ENCODE measurements at places on chromosomes 16 and 17. TPM values are rescaled to one million over a fixed set of nuclear protein-coding genes. Genes with fewer than 3 reads are reported as not detected.
A peak's percentile ranks its signal among the peaks of the same experiment; 100 is the strongest.

DNA sequence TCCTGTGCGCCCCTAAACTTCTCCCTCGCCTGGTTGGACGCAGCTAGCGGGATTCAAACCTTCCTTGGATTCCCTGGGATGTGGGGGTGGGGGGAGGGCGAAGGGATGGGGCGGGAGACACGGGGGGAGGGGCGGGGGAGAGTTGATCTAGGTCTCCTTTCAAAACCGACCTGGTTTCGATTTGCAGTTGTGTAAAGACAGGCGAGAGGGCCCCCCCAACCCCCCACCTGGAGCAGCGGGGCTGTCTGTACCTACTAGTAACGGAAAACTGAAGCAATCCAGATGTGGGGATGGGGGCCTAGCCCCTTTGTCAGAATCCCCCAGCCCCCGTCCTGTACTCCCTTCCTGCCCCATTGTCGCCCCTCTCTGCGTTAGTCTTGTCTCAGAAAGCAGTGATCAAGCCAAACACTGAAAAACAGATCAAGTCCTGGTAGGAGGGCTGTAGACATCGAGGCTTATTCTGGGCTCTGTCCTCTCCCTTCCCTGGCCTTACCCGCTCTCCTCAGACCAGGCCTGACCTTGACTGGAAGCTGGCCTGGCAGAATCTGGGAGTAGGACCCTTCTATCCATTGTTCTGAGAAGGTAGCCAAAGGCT is 902 bp downstream of the DLX4 start:
- H3K4me3 ChIP-seq, result no peak overlapping the region
- no peaks in the 10 kb centered on the region for H3K36me3 ChIP-seq
- H3K4me1 ChIP-seq, result peaks cover 6% of the 10 kb centered on the region
- H3K27ac ChIP-seq, result no peak overlapping the region
- DNase-seq, result no peak

DNA sequence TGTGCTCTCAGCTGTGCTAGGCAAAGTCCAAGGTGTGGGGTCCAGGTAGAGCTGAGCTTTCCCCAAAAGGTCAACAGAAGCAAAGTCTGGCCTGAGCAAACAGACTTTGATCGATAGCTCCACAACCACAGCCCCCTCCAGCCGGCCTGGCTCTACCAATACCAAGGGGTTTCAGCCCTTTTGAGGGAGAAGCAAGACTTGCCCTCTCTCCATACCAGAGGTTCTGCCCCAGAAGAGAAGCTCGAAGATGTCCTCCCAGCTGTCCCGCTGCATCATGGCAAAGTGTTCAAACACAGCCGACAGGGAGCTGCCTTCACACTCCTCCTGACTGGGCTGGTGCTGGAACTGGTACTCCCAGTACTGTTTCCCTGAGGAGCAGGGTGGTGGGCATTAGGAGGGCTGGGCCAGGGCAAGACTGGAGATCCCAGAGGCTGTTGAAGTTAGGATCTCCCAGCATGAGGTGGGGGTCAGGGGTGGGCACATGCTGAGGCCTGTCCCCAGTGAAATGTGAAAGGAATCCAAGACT is 1.7 kb downstream of the VTN start:
- no peak for DNase-seq
- H3K4me3 ChIP-seq, result no peak overlapping the region
- no peak overlapping the region for H3K27ac ChIP-seq
- no peaks in the 10 kb centered on the region for H3K36me3 ChIP-seq
- H3K4me1 ChIP-seq, result peaks cover 21% of the 10 kb centered on the region

GRCh38 chr16:81453091-81453728 is 8.6 kb downstream of the CMIP start:
- no peaks in the 10 kb centered on the region for H3K27me3 ChIP-seq
- H3K36me3 ChIP-seq, result no peaks in the 10 kb centered on the region
- no peak overlapping the region for H3K27ac ChIP-seq
- peaks cover 24% of the 10 kb centered on the region for H3K4me1 ChIP-seq

DNA sequence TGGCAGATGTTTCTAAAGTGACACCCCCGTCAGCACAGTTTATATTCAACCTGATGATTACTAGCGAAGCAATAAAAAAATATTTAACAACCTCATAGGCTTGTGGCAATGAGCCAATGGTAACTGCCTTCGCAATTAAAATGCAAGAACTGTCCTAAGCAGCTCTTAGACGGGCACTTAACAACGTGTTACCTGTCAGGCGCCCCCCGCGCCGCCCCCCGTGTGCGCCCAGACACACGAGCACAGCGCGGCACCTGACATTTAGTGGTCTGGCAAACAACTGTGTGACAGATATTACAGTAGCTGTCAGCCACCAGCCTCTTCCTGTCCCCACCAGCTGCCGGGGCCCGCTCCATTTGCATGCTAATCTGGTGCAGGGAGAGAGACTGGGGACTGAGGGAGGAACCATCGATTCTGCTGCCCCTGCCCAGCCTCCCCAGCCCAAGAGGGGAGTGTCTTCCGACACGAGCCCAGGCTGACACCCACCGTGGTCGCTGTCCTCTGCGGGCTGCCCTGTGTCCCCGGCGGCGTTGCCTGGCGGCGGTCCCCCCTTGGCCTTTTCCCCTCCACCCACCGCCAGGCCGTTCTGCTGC is 12.7 kb downstream of the NDUFAF8 start:
- H3K27ac ChIP-seq, result no peak overlapping the region
- no peaks in the 10 kb centered on the region for H3K27me3 ChIP-seq
- no peak overlapping the region for H3K4me3 ChIP-seq
- DNase-seq, result no peak

The CD300LG gene
- not detected for total RNA-seq

The HS3ST2 gene
- 1.0 TPM for total RNA-seq

- H3K27ac ChIP-seq, result no peak overlapping the region
- no peak for DNase-seq
- H3K4me3 ChIP-seq, result no peak overlapping the region
- H3K36me3 ChIP-seq, result no peaks in the 10 kb centered on the region
- peaks cover 4% of the 10 kb centered on the region for H3K4me1 ChIP-seq
- H3K27me3 ChIP-seq, result no peaks in the 10 kb centered on the region
These were observed 385.0 kb downstream of the CDH11 start for GRCh38 chr16:64736857-64737256.

The MT1M gene
- total RNA-seq, result not detected

- H3K4me3 ChIP-seq, result no peak overlapping the region
- H3K36me3 ChIP-seq, result no peaks in the 10 kb centered on the region
- H3K4me1 ChIP-seq, result no peaks in the 10 kb centered on the region
- no peak overlapping the region for H3K27ac ChIP-seq
- H3K27me3 ChIP-seq, result no peaks in the 10 kb centered on the region
- DNase-seq, result no peak
These were observed 1568.1 kb upstream of the GOT2 start for GRCh38 chr16:60302261-60302660.

DNA sequence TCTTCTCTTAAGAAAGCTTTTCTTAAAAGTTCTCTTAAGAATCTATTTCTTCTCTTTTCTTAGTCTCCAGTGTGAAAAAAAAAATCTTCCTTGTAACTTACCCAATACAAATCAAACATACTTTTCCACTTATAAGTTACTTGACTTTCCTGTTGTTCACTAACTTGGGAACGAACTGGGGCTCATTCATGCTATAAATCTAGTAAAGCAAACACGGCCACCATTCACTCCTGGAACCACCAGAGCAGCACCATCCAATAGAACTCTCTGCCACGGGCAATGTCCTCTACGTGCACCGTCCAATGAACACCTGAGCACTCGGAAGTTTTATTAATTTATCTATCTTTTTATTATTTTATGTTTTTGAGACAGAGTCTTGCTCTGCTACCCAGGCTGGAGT is 20.8 kb downstream of the SRP68 start:
- no peak overlapping the region for H3K4me3 ChIP-seq
- H3K27ac ChIP-seq, result peak overlapping the region; percentile 0
- peaks cover 37% of the 10 kb centered on the region for H3K4me1 ChIP-seq
- no peaks in the 10 kb centered on the region for H3K27me3 ChIP-seq

DNA sequence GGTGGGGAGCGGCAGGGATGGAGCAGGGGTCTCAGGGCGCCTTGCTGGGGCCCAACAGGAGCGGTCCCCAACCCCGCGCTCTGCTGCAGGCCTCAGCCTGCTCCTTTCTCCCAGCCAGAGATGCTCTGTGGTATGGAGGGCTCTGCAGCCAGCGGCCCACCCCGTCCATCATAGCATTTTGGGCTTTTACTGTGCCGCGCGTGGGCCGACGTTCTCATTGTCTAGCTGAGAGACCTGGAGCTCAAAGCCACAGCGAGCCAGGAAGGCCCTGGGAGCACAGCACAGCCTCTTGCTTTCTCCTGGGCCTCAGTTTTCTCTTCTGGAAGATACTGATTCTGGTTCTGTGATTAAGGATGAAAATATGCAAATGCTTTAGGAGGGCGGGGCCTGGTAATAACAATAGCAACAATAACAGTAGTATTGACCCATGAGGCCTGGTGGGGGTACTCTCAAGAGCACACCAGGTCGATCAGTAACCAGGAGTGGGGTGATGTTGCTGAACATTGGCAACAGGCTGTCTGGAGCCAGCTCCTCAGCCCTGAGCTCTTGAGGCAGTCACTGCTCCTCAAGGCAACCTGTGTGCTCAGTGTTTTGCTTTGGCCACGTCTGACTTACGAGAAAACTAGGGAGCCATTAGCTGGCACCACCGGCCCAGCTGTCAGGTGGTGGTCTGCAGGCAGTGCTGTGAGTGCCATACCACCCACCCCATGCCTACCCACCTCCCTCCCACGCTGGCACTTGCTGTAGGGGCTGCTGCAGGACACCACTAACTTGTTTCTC is 1.1 kb upstream of the RASD1 start:
- DNase-seq, result peak; percentile 5
- peaks cover 19% of the 10 kb centered on the region for H3K4me1 ChIP-seq
- no peaks in the 10 kb centered on the region for H3K36me3 ChIP-seq
- H3K27me3 ChIP-seq, result peaks cover 10% of the 10 kb centered on the region
- H3K4me3 ChIP-seq, result no peak overlapping the region
- no peak overlapping the region for H3K27ac ChIP-seq

DNA sequence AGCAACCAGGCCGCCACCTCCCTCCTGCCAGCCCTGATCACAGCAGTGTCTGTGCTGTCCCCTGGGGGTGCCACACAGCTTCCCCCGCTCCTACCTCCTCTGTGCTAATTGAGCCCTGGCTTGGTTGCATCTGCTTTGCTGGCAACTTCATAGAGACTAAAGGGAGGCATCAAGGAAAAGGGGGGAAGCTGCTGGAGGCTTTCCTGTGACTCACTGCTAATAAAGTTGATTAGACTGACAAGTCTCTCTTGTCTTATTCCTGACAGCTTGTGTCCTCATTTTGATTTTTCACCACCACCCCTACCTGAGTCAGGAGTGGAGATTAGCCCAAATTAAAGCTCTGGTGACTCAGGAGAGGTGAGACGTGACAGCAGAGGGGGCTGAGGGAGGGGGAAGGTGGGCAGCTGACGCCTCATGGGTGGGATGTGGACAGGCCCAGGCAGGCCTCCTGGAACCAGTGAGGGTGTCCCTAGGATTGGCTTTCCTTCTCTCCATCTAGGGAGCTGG is 310.0 kb downstream of the CBLN1 start:
- no peak overlapping the region for H3K4me3 ChIP-seq
- no peaks in the 10 kb centered on the region for H3K36me3 ChIP-seq
- no peaks in the 10 kb centered on the region for H3K4me1 ChIP-seq
- H3K27me3 ChIP-seq, result no peaks in the 10 kb centered on the region
- no peak overlapping the region for H3K27ac ChIP-seq

The ACLY gene
- 296 TPM for total RNA-seq

The CIITA gene
- total RNA-seq, result not detected

DNA sequence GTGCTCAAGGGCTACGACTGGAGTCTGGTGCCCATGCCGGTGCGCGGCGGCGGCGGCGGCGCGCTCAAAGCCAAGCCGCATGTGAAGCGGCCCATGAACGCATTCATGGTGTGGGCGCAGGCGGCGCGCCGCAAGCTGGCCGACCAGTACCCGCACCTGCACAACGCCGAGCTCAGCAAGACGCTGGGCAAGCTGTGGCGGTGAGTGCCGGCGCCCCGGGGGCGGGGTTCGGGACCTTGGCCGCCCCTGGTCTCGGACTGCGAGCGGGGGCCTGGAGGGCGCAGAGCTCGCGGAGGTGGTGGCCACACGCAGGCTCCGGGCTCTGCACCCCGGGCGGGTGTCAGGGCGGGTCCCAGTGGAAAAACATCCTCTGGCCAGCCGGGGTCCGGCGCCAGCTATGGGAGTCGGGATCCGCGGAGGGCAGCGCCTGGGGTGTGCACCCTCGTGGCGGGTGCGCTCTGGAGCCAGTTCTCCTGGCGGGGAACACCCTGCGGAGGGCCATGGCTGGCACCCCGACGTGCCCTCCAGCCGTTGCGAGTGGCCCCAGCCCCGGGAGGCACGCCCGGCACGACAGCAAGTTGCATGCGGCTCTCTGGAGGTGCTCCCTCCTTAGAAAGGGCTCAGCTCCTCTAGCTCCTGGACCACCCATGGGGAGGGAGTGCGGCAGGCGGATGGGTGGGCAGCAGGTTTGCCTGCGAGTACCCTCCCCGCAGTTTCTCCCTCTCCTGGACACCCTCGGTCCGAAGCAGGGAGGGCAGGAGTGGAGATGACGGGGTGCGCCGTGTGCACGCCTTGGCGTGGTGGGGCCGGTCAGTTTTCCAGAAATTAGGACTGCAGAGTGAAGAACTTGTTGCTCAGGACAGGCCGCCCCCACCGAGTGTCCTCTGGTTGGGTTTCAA is 824 bp downstream of the SOX8 start:
- no peaks in the 10 kb centered on the region for H3K4me1 ChIP-seq
- no peak for DNase-seq
- no peak overlapping the region for H3K27ac ChIP-seq
- no peaks in the 10 kb centered on the region for H3K36me3 ChIP-seq

- no peaks in the 10 kb centered on the region for H3K4me1 ChIP-seq
- H3K27ac ChIP-seq, result no peak overlapping the region
These were observed 202.9 kb upstream of the N4BP1 start for GRCh38 chr16:48812856-48813255.

The CLDN7 gene
- total RNA-seq, result 4.6 TPM

DNA sequence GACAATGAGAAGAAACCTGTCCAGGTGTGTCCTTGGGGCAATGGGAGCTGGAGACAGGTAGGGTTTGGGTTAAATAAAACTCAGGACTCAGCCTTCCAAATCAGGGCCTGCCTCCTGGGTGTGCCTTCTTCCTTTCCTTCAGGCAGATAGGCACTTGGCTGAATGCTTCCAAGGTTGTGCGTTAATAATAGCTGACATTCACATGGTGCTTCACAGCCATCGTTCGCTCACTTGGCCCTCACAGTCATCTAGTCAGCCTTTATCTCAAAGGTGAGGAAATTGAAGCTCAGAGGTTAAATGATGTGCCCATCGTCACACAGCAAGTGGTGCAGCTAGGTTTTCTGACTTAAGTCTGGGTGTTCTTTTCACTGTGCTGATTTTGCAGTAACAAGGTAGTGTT is 9.5 kb downstream of the NFE2L1 start:
- peaks cover 37% of the 10 kb centered on the region for H3K36me3 ChIP-seq
- H3K4me3 ChIP-seq, result no peak overlapping the region
- no peak for DNase-seq
- H3K27ac ChIP-seq, result no peak overlapping the region

The ZNF750 gene
- total RNA-seq, result 0.34 TPM

DNA sequence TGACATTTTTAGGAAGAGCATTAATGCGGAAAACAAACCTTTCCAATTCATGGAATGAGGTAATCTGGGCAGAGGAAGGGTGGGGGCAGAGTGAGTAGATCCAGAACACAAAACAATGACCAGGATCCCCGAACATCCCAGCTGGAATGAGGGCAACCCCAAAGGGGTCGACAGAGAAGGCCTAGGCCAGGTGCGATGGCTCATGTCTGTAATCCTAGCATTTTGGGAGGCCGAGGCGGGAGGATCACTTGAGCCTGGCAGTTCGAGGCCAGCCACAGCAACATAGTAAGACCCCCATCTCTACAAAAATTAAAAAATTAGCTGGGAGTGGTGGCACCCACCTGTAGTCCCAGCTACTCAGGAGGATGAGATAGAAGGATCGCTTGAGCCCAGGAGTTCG is 64.7 kb downstream of the ZFHX3 start:
- no peaks in the 10 kb centered on the region for H3K27me3 ChIP-seq
- H3K36me3 ChIP-seq, result no peaks in the 10 kb centered on the region
- peaks cover 14% of the 10 kb centered on the region for H3K4me1 ChIP-seq
- H3K4me3 ChIP-seq, result no peak overlapping the region
- no peak overlapping the region for H3K27ac ChIP-seq

The DCXR gene
- total RNA-seq, result 42.3 TPM

The KRT24 gene
- not detected for total RNA-seq

All from astrocyte (in vitro differentiated cells and primary cell).